ENCODE measurements at places on chromosomes 1 and 21.
A peak's percentile ranks its signal among the peaks of the same experiment; 100 is the strongest.

DNA sequence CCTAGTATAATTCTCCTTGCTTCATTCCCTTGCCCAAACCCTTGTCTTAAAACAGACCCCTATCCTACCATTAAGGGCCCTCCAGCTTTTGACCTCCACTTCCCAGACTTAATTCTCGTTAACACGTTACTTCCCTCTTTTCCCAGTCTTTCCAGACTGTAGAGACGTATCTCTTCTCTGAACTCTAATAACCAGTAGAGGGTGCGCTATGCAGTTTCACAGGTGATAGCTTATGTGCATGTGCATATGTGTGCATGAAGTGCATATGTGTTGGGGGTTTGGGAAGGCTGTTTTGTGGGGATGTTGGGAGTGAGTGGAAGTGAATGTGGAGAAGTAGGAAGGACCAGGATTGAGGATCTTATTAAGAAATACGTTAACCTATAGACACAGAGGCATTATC lies 78.1 kb upstream of the CCDC190 start:
- DNase-seq: no peak

DNA sequence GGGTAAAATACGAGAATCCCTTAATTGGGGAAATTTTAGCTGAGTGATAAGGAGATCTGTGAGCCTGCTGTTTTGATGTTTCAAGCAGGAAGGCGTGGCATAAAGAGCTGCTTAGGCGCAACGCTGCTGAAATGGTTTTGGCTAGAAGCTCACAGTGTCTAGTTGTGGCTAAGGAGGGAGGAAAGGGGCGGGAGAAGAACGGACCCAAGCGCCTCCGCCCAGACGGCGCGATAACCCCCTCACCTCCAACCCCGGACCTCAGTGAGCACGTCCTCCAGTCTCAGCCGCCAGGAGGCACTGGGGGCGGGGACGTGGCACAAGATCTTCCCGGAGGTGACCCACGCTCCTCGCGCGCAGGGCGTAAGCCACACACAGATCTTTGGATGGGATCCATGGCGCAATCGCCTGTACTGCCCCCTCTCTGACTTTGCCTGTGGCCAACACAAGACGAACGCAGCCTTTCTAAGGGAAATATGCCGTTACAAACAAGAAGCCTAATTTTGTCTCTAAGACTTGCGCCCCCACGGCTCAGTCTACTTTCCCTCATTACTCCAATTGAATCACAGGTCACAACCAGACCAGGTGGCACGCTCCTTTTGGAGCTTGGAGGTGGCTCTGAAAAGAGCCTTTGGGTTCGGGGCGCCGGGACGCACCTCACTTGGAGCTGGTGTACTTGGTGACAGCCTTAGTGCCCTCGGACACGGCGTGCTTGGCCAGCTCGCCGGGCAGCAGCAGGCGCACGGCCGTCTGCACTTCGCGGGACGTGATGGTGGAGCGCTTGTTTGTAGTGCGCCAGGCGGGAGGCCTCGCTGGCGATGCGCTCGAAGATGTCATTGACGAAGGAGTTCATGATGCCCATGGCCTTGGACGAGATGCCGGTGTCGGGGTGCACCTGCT lies 23.4 kb upstream of the RNF187 start:
- peak; percentile 40 for DNase-seq

GRCh38 chr1:204782118-204782700 lies 88.5 kb upstream of the NFASC start:
- no peak for DNase-seq

GRCh38 chr1:156549390-156549789 lies 23.0 kb downstream of the IQGAP3 start:
- DNase-seq: no peak

GRCh38 chr1:167752219-167752985 lies 30.6 kb downstream of the MPZL1 start:
- no peak for DNase-seq

DNA sequence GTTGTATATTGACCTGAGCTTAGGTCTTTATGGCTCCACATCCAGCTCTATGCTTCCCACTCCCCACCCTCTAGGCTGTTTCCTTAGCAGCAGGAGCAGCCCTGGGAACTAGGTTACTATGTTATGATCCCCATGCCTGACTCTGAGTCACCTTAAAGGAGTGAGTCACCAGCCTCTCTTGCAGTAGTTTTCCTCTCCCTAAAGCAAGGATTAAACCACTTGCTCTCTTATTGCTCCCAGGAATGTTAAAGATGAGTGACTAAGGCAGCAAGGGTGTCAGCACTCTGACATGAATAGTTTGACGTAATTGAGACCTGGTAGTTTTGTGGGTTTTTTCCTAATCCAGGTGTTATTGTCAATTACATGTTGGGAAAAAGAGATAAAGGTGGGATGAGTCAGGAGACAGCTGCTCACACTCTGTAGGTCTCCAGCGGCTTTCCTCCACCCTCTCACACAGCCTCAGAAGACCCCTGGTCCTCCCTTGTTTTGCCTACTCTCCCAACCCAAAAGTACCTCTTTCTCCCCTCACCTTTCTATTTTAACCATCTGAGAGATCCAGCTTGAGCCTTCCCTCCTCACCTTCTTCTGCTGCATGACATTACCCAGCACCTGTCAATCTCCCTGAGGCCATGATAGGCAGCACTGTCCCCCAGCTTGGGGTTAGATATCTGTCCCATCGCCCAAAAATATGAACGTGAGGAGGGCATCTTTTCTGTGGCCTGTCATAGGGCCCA lies 369.1 kb upstream of the VAMP3 start:
- DNase-seq: no peak

DNA sequence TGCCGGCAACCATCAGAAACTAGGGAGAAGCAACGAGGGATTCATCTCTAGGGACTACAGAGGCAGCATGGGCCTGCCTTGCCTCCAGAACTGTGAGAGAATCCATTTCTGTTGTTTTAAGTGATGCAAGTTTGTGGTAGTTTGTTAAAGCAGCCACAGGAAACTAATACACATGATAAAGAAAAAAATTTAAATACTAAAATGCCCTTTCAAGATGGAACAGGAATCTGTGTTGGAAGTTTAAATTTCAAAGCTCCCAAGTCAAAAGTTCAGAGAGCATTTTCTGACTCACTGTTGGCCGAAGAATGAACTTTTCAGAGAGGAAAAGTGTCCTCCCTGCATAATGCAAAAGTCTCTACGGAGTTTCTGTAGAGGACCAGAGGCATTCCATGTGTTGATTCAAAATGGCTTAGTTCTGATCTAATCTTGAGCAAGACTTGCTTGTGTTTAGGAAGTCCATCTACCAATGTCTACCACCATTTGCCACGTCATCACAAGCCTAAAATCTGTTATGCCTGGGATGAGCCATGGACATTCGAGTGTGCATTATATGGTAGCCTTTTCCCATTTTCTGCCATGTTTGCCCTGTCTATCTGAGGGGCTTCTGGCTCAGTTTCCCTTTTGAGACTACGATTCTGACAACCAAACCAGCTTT lies 22.4 kb upstream of the ARHGAP29 start:
- DNase-seq: no peak

DNA sequence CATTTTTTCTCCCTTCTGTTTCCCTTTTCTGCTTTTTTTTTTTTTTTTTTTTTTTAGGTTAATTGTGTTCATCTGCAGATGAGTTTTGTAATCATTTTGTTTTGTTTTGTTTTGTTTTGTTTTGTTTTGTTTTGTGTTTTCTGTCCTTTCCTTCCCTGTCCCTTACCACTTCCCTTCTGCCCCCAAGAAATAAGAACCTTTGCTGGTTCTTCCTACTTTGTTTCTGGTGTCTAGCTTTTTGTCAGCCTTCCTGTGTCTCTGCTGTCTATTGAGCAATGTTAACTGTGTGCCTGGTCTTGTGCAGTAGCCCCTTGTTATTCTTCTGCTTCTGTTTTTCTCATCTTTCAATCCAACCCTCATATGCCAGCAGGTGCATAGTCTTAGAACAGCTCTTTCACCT lies 46.0 kb downstream of the MPZL1 start:
- no peak for DNase-seq

DNA sequence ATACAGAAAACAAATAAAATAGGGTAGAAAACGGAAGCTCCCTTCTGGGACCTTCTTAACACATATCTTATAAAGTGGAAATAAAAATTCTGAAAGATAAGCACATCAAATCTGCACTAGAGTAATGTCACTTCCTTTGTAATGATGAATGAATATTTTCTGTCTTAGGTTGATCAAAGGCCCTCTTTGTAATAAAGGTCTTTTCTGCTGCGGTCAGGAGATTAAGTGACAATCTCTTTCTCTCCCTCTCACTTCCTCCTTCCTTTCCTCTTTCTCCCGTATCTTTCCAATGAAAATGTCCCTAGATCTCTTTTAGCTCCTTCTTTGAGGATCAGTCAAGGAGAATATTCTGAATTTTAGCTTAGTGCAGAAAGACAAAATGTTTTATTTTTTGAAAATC lies 33.8 kb downstream of the TMCO1 start:
- no peak for DNase-seq

- DNase-seq: no peak
Measured at GRCh38 chr1:117403597-117403996, 36.3 kb downstream of the MAN1A2 start.

- DNase-seq: no peak
Measured at GRCh38 chr1:3788756-3789420, 7.4 kb downstream of the LRRC47 start.

DNA sequence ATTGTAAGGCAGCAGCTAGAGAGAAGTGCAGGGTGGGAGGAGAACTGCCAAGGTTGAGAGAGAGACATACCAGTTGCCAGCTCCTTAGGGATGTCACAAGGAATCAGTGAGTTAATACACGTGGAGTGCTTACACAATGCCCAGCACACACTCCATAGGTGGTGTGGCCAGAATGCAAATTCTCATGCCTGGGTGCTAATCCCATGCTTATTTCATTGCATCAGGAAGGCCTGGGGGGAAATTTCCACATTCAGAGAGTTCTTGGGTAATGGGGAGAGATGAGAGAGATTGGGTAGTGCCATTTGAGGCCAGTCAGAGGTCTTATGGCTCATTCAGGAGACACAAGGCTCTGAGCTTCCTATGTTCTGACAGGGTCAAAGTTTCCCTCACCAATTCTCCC lies 38.7 kb downstream of the GJA5 start:
- DNase-seq: no peak
